ENCODE measurements at places on chromosomes 3 and 15.

- no peak for ATAC-seq
Observed at GRCh38 chr3:150077581-150078247, 107.0 kb upstream of the PFN2 start.

- ATAC-seq, result no peak
Observed at GRCh38 chr15:31222773-31223341, 103.8 kb upstream of the KLF13 start.

- peak; percentile 62 for ATAC-seq
Observed at GRCh38 chr3:194344012-194344411, 7.1 kb downstream of the CPN2 start.

- ATAC-seq, result no peak
Observed at GRCh38 chr3:62662677-62663076, 212.5 kb downstream of the CADPS start.

DNA sequence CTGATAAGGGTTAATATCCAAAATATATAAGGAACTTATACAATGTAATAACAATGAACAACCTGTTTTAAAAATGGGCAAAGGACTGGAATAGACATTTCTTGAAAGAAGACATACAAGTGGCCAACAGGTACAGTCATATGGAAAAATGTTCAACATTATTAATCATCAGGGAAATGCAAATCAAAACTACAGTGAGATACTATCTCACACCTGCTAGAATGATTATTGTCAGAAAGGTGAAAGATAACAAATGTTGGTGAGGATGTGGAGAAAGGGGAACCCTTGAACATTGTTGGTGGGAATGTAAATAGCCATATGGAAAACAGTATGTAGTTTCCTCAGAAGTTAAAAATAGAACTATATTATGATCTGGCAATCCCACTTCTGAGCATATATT lies 20.4 kb downstream of the GOLM2 start:
- peak; percentile 73 for ATAC-seq

DNA sequence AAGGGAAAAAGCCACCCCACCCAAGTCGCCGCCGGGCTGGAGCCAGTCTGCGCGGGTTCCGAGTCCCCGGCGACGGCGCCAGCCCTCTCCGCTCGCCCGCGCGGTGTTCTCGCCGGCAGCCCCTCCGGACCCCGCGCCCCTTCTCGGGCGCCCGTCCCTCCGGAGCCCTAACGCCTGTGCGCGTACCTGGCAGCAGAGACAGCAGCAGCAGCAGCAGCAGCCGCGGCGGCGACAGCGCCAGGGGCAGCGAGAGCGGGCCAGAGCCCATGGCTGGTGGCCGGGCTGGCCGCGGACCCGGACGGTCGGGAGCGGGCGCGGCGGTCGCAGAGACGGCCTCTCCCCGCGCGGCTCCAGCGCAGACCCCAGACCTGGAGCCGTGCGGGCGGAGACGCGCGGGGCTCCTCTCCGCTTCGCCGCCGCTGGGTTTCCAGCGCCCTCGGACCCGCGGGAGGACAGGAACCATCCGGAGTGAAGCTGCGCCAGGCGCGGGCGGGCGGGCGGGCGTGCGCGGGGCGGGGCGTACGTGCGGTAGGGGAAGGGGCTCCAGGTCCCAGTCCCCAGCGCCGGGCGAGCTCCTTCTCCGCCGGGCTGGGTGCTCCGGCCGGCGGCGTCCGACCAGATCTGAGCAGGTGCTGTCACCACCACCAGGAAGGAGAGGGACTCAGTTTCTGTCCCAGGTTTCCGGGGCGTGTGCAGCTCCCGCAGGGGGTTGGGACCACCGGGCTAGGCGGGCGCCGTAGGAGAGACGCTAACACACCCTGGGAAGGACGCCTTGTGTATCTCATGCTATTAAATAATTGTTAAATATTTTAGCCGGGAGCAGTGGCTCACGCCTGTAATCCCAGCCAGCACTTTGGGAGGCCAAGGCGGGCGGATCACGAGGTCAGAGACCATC lies at the start of gene CHRNA3:
Gene CHRNA3, minus strand, starts transcription at position 470 of the 895 bp plus-strand sequence. Its CDS starts 202 bp downstream, at position 268.
- no peak for ATAC-seq

DNA sequence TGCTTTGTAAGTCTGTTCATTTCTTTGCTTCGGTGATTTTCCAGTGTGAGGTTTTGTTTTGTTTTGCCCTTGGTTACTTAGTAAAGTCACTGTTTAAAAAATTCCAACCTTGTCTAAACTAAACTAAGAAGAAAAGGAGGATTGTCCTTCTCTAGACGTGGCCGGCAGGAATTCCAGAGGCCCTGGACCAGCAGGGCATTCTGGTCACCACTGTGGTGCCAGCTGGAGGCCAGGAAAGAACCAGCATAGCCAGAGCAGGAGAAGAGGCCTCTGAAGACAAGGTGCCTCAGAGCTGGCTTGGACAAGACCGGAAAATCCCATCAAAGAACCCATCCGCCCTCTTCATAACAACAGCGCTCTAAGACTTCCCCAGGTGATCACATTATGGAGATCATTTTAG lies 8.2 kb downstream of the PLOD2 start:
- ATAC-seq, result no peak

DNA sequence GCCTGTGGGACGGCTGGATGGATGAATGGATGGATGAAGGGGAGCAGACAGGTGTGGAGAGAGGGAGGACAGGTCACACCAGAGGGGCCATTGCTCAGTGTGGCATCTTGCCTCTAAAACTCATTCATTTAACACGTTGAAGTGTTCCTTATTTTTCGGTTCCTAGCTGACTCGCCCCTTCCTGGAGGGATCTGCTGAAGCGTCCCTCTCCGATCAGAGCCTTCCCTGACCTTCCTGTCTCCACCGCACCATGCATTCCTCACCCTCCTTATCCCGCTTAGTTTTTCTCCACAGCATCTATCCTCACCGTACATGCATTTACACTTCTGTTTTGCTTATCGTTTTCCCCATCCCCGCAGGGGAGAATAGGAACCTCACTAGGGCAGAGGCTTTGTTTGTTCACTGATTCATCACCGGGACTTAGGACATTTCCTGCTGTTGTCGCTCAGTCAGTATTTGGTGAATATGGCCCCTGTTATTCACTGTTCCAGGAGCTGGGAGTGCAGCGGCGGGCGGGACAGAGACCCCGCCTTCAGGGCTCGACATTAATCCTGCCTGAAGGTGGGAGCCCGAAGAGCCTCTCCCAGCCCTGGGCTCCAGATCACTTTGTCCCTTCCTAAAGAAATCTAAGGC lies 32.0 kb downstream of the FOXL2 start:
- peak; percentile 10 for ATAC-seq

DNA sequence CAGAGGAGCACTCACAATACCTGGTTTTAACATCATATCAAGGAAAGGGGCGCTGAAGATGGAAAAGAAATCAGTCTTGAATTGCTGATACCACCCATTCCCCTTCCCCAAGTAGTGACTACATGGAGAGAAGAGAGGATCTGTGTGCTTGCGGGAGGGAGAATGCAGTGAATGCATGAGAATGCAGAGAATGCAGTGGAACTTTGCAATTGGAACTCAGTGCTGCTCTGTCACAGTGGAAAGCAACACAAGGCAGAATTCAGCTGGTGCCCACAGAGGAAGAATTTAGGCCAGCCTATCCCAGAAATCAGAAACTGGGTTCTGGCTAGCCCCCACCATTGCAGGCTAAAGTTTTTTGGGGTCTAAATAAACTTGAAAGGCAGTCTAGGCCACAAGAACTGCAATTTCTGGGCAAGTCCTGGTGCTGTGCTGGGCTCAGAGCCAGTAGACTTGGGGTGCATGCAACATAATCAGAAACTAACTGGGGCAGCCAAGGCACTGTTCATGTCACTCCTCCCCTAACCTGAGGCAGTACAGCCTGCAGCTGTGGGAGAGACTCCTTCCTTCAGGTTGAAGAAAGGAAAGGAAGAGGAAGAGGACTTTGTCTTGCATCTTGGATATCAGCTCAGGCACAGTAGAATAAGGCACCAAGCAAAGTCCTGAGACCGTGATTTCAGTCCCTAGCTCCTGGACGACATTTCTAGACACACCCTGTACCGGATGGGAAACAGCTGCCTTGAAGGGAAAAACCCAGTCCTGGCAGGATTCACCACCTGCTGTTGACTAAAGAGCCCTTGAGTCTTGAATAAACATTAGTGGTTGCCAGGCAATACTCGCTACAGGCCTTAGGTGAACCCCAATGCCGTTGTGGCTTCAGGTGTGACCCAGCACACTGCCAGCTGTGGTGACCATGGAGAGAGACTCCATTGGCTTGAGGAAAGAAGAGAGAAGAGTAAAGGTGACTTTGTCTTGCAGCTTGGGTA lies 329.3 kb downstream of the TBL1XR1 start:
- peak; percentile 36 for ATAC-seq

DNA sequence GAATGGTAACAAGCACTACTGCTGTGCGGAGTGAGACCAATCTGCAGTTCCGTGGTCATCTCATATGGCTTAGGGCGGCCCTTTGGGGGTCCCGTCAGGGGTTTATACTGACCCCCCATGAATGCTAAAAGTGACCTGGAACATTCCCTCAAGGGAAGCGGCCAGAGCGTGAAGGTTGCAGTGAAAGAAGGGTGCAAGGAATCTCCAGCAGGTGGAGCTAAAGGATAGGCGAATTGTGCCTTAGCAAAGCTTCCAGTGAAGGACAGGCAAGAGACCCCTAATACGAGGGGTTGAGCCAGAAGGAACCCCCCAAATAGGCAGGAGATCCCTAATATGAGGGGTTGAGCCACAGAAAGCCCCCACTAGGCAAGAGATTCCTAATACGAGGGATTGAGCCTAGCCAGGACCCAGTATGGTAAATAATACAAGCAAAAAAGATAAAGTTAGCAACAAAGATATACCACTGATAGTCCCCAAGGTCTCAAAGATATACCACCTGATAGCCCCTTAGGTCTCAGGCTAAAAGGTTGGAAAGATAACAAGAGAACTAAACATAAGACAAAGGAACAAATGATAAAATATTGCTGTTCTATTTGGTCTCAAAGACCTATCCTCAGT lies 32.8 kb downstream of the ZNF589 start:
- ATAC-seq, result peak; percentile 69

- no peak for ATAC-seq
Observed at GRCh38 chr3:60798456-60798855, 452.8 kb downstream of the FHIT start.

DNA sequence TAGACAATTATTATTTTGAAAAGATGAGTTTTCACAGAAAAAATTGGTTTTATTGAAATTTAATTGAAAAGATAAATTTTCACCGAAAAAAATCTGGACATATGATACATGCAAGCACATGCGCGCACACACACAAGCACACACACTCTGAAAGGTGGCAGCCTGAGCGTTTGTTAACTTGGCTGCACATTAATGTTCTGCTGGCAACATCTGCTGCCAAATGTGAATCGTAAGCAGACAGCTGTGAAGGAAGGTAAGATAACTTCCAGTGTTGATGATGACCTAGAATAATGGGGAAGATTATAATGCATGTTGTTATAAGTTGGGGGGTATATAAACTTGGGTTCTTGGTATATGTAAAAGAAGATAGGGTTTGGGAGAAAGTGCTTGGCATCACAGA lies 18.4 kb upstream of the CMTM7 start:
- ATAC-seq, result no peak

- ATAC-seq, result no peak
Observed at GRCh38 chr3:78888635-78889034, 879.2 kb downstream of the ROBO1 start.

GRCh38 chr15:39194106-39194830 lies 386.6 kb upstream of the THBS1 start:
- ATAC-seq, result no peak

DNA sequence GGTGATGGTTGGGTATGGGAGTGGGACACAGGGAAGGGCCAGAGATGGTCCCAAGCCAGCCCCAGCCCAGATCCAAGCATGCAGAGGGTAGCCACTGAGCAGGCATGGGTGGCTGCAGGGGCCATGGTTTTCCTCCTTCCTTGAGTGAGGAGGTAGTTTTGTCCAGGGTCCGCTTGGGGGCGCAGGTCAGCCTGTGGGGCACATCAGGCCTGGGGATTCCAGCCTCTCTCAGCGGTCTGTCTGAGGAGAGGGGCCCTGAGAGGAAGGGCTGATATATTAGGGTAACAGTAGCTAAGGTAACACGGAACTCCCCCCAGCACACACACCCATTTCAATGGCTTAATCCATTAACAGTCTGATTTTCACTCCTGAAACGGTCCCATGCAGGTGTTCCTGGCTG lies 22.7 kb upstream of the LCTL start:
- no peak for ATAC-seq

GRCh38 chr3:4759689-4760312 lies 219.4 kb upstream of the BHLHE40 start:
- ATAC-seq, result no peak

DNA sequence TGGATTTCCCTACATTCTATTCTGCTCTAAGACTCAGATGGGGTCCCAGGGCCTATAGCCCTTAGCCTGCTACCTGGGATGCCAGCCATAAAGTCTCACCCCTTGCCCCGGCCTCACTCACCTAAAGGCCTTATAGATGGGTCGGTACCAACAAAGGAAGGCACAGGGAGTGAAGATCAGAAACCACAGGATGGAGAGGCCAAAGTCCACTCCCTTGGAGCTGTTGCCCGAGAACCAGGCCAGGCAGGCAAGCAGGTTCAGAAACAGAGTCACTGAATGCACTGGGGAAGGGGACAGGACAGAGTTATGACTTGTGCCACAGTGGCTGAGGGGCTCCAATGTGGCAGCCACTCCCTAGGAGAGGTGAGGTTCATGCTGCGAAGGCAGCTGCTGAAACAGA lies 7.4 kb upstream of the ULK3 start:
- ATAC-seq, result no peak
